T-helper 22 cell (primary cell): ENCODE measurements at places on chromosomes 6 and 20.

DNA sequence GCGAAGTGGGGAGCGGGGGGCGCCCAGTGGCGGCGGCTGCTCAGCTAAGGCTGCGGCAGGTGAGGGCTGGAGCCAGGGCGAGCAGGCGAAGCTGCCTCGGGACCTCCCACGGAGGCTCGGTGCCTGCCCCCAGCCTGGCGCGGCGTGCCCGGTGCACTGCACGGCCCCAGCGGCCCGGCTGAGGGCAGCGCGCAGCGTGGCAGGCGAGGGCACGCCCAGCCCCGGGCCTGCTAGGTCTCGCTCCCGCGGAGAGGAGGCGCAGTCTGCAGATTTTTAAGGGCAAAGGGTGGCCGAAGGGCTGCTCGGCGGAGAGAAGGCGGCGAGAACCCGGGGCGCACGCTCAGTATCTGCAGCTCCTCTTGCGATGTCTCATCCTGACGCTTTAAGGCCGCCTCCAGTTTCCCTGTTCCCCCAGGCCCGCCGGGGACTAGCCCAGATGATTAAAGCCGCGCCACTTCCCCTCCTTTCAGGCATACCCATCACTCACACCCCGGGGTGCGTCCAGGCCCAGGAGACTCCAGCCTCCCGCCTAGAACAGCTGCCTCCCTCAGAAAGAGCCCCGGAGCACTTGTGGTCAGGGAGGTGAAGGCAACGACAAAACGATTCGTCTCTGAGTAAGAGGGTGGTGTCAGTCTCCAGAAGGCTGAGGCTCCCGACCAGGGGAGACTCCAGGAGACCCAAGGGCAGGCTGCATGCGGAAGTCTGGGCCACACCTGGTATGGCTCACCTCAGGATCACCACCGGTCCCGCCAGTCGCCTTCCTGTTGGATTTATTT, at the start of gene FERMT1:
FERMT1 (minus strand) TSS at position 158 of the 776 bp plus-strand sequence. CDS start 3,476 bp downstream, outside the sequence.
- DNase-seq: no peak

GRCh38 chr6:137697267-137697938, 169.7 kb upstream of the TNFAIP3 start:
- DNase-seq: no peak

- no peak for DNase-seq
These were observed 207.0 kb upstream of the TCF21 start for GRCh38 chr6:133681891-133682290.

DNA sequence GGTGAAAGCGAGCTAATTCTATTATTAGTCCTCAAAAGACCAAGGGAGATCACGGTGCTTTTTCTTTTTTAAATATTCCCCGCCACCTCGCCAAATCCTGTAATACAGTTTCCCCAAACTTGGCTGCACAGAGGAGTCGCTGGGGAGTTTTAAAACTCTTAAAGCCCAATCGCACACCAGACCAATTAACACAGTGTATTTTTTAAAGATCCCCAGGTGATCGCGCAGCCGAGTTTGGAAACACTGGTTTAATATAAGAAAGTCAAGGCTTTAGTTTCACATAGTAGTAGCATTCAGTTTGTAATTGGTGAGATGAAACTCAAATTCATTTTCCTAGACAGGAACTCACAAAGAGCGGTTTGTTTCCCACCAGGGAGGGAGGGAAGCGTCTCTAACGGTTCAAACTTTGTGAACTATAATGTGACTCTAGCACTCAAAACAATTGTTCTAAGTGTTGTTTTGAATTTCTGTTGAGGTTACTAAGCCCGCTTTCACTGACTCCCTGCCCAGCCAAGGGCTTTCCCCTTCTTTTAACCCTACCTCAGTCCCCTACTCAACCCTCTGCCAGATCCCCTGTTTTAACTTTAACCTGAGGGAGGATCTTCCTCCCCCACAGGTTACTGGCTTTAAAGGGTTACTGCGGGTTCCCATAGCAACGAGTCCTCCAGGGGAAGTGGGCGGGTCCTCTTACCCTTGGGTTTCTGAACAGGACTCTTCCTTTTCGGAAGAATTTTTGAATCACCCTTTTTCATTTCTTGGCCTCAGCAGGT, 25.7 kb upstream of the BTBD3 start:
- no peak for DNase-seq

- DNase-seq: no peak
These were observed 14.9 kb upstream of the MATN4 start for GRCh38 chr20:45322952-45323383.

DNA sequence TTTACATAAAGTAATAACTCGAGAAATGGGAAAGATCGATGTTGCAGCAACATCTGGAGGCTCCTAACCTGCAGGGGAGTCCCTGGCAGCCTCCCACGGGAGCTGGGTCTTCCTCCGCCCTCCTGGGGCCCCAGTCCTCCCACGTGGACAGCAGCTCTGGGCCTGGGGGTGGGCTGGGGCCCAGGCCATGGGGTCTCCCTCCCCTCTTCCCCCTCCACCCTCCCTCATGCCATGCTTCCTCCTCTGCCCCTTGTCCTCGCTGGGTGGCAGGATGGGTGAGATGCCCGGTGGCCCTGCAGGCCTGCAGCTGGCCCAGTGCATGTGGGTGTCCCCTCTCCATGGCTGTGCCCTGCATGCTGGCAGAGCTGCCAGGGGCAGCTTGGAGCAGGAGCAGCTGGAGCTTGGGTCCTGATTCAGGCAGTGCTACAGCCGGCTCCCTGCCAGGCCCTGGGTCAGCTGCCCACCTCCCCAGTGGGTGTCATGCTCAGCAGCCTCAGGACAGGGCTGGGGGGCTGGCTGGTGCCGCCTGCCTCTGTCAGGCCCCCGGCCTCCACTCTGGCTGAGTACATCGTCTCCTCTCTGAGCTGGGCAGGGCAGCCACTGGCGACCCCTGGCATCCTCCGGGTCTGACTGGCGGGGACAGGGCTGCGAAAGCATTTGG, 48.9 kb upstream of the BHLHE23 start:
- no peak for DNase-seq
